DMS153 (cell line): ENCODE measurements at places on chromosomes 5 and 9.

- DNase-seq: no peak
Observed at GRCh38 chr9:89753472-89754055, 148.8 kb downstream of the GADD45G start.

GRCh38 chr9:116377179-116377798 lies 223.7 kb downstream of the PAPPA start:
- no peak for DNase-seq

GRCh38 chr5:103793595-103794182 lies 231.1 kb upstream of the NUDT12 start:
- DNase-seq: no peak

DNA sequence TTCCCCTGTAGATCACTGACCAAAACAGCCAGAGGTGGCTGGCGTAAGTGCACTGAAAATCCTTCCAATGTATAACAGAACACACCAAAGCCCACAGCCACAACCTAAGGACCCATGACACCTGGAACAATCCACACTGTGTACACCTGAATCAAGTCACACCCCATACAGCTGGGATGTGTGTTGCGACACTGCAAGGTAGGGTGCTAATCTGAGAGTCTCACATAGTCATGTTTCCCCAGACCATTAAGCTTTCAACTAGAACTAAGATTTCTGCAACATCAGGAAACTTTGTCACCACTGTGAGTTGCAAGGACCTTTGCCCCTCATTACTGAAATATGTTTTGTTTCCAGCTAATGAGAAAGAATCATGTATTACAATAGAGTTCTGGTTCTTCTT lies 59.4 kb downstream of the MED27 start:
- DNase-seq: no peak

GRCh38 chr9:6368831-6369230 lies 40.7 kb downstream of the TPD52L3 start:
- DNase-seq: no peak
